Neural progenitor cell (in vitro differentiated cells): ENCODE measurements at places on chromosomes 11 and 22. TPM values are rescaled to one million over a fixed set of nuclear protein-coding genes. Genes with fewer than 3 reads are reported as not detected.

Gene VSIG2
- not detected in 2 replicates for total RNA-seq

Gene TRPM5
- 0.34 TPM in 1 of 2 replicates, not detected in the other for total RNA-seq

Gene MS4A4E
- total RNA-seq, result not detected in 2 replicates

Gene OR10A4
- total RNA-seq, result not detected in 2 replicates

- peak; percentile 81 for DNase-seq
Observed at GRCh38 chr11:69700278-69701140, 3.3 kb downstream of the FGF19 start.

DNA sequence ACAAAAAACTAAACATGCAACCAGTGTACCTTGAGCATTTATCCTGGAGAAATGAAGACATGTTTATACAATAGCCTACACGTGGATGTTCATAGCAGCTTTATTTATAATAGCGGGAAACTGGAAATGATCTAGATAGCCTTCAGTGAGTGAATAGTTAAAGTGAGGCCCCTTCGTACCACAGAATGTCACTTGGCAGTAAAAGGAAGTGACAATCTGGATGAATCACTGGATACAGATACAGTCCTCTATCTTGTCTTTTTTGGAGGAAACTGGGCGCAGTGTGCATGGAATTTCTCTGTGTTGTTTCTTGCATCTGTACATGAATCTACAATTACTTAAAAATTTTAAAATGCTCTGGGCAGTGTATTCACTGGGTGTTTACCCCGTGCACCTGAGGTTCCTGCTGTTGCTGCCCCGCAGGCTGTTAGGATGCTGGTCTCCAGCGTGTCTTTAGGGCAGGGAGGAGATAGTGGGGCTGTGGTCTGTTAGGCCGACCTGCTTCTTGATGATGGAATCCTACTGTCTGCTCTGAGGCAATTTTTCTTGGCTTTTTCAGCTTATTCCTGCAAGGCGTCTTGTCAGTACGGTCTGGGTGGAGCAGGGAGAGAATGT lies 23.2 kb downstream of the DERL3 start:
- DNase-seq, result no peak

DNA sequence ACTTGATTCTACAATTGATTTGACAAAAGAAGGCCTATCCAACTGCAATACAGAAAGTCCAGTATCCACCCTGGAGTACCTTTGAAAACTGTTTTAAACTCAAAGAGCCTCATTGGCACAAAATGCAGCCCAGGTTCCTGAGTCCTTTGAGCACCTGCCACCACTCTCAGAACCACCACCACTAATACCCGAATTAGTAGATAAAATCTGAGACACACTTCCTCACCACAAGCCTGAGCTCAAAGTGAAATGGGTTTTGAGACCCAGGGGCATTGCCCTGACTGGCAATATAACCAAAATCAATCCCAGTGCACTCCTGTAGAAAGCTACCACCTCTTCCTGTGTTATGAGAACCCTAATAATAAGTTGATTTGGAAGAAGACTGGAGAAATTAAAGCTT lies 215.7 kb downstream of the CSNK2A3 start:
- DNase-seq, result no peak

DNA sequence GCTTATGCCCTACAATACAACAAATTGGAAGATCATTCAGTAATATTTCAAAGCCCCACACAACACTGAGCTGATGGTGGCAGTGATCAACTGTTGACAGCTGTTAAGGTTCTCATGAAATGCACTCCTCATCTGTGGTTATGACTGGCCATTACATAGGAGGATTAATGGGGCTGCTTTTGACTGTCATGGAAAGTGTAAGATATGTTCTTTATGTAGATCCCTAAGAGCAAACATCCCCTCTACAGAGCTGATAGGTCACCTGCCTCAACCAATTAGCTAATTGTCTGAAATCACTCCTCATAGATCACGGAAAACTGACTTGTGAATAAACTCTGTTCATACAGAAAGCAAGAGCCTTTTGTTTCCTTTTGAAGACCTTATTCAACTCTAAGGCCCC lies 78.1 kb downstream of the GAB2 start:
- DNase-seq, result no peak

DNA sequence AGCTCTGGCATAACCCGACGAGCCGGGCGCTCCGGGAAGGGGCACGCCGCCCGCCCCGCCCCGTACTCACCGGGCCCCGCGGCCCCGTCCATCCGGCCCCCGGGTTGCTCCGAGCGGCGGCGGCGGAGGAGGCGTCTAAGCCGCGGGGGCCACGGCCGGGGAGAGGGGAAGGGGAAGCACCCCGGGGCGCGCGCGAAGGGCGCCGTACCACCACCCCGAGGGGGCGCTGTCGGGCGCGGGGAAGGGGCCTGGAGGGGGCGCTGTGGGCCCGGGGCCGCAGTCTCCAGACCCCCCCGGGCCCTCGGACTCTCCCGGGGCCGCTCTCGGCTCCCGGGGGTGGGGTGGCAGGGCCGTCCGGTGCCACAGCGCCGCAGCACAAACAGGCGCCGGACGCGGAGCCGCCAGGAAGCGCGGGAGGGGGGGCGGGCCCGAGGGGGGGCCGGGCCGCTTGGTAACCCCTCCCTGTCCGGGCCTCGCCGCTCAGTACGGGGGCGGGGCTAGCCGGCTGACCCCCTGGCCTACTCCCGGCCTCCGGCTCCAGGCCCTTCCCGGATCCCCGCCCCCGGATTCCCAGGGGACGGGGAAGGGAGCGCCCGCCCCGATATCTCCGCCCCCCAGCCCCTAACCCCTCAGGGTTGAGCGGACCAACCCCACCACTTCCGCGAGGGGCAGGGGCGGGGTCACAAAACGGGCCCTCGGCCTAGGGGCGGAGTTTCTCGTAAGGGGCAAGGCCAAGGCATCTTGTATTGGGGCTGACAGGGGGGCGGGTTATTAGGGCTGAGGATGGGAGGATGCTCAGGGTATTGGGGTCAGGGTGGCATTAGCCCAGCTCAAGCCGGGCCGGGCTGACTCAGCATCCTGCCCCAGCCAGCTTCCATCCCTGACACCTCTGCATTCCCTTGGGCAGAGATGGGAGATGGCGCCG lies at the start of the genes EML3 and ROM1:
Gene EML3 (minus strand): TSS at position 410 of the 925 bp plus-strand sequence. CDS start 318 bp downstream, at position 92.
Gene ROM1 (plus strand): TSS at position 892 of the 925 bp plus-strand sequence. CDS start 25 bp downstream, at position 917.
- peak; percentile 97 for DNase-seq

GRCh38 chr11:65915101-65915820 lies 3.6 kb downstream of the C11orf68 start:
- no peak for DNase-seq

DNA sequence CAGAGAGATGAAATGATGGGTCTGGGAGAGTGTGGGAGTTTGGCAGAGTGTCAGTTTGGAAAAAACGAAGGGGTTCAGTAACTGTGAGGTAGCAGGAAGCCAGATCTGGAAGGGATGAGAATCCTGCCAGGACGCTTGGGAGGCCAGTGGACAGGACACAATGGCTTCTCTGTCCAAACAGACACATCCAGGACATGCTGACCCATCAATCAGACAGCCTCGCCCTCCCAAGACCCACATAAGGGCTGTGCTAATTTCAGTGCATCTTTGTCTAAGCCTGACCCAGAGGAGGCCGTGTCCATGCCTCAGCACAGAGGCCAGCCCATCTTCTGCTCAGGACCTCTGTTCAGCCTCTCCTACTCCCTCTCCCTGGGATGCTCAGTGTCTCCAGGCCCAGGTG lies 576.5 kb upstream of the B3GAT1 start:
- DNase-seq, result no peak

GRCh38 chr11:111526501-111526900 lies 11.9 kb downstream of the HOATZ start:
- no peak for DNase-seq

DNA sequence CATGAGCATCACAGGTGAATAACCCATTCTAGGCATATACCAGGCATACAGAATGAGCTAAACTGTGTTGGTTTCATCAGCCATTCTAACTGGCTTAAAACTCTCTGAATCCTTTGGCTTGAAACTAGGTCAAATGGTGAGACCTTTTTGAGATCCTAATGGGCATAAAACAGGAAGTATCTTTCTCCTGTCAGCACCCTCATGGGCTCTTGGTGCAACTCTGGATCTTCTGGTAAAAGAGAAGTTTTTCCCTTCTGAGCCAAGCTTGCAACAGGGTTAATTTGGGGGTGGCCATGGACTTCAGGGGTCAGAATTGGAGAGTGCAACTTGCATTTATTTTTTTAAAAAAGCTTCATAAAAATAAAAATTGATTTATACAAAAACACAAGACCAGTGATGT lies 67.9 kb upstream of the GRAMD1B start:
- DNase-seq, result no peak
